AG08395 (cell line): ENCODE measurements at places on chromosomes 13 and 19.
A peak's percentile ranks its signal among the peaks of the same experiment; 100 is the strongest.

- DNase-seq, result no peak
Measured at GRCh38 chr13:24269821-24270220, 39.6 kb upstream of the C1QTNF9 start.

DNA sequence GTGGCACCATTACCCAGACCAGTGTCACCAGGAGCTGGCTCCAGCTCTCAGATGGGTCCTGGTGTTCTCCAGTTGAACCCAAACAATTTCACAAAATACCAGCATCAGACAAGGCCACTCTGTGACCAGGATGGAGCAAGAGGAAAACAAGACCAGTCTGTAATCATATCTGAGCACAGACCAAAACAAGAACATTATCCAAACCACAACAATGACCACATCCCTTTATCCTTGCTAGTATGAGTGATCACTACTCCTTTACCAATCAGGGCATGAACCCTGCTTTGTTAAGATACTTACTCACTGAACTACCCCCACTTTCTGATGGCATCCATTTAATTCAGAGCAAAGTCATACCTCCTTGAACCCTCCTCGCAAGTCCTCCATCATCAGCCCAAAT is 145.9 kb downstream of the NUFIP1 start:
- peak; percentile 59 for DNase-seq

- DNase-seq, result no peak
Measured at GRCh38 chr13:92512852-92513251, 713.8 kb upstream of the GPC6 start.

DNA sequence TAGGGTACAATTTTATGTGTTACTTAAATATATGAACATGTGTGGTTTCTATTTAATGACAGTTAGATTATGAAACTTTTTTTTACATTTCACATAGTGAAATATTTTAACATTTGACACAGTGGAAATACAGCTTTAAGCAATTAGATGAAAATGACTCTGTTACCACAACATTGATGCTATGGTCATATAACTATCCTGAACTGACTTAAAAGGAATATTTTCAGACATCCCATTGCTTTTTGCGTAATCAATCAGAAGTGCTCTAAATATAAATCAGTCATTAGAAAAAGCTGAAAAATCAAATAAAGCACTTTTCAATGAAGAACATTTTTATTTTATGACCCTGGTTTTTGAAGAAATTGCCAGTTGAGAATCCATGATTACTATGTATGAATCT is 80.3 kb downstream of the UFM1 start:
- no peak for DNase-seq

GRCh38 chr13:75146436-75146835 is 335.5 kb downstream of the TBC1D4 start:
- DNase-seq, result no peak

- no peak for DNase-seq
Measured at GRCh38 chr19:35641515-35642151, at the start of gene ETV2. Gene ETV2, plus strand, starts transcription at chr19:35641745. Its CDS starts 716 bp downstream, at chr19:35642461.

- peak; percentile 29 for DNase-seq
Measured at GRCh38 chr19:45809643-45810159, 5.4 kb downstream of the RSPH6A start.

DNA sequence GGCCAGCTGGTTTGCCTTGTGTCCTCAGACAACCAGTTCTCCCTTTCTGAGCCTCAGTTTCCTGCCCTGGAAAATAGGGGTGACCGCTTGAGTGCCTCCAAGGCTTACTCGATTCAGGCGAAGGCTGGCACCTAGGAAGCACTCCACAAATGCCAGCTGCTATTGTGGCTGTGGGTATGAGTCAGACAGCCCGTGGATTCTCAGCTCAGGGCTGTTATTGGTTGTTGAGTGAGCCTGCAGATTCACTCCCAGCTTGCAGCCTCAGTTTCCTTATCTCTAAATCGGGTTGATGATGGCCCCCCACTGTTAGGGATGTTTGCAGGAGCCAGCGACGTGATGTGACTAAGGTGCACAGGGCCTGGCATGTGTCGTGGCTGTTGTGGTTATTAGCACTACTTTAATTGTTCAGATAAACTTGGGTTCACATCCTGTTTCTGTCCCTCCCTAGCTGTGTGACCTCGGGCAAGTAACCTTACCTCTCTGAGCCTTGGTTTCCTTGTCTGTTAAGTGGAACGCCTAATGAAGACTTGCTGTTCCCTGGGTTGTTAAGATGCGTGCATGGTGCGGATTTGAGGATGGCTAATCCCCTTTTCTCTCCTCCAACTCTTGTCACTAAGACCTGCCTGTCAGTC is 2.4 kb downstream of the MARK4 start:
- peak; percentile 69 for DNase-seq

DNA sequence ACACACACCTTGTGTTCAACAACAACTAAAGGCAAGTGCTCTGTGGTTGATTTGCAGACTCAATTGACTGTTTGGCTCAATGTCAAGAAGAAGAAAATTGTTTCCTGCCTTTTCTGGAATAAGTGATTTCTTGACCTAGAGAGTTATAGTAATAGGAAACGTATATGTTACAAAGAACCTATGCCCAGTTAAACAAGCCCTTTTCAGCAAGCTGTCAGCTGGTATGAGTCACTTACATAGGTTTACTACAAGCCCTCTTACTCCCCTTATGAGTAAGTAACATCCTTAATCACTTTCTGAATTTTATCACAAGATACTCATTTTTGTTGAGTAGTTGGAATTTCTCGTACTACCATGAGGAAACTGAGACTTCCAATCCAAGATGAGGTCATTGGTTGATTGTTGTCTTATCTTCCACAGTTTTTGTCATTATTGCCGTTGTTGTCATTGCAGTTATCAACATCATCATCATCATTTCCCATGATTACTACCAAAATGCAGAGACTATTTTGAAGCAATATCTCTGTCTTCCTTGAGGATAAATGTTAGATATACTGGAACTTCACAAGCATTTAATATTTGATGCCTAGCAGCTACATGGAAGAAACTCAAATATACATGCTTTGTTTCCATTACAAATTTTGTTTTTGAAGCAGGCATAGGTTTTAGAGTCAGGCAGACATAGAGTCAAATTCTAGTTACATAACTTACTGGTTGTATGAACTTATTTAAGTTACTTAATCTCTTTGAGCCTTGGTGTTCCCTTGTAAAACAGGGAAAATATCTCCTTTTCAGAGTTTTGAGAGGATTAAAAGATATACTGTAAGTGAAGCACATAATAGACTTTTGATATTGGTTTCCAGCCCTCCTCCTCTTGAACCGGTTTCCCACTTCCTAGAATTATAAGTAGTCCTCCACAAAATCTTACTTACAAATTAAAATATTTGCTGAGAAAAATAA is 106.0 kb downstream of the RAP2A start:
- no peak for DNase-seq

DNA sequence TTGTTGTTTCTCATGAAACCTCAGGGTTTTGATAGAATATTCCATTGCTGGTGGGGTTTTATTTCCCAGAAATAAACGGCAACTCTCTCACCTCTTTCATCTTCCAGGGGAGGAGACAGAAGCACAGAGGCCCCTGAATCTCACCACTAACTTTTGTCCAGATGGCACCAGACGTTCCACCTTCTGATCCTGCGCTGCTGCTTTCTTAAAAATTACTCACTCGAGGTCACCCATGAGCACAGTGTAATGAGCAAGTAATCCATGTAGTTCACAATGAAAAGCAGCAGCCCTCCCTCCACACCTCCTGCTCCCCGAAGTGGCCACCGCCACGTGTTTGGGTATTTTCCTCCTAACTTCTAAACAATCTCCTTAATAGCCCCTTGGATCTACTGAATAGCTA is 51.3 kb downstream of the TEX29 start:
- no peak for DNase-seq

DNA sequence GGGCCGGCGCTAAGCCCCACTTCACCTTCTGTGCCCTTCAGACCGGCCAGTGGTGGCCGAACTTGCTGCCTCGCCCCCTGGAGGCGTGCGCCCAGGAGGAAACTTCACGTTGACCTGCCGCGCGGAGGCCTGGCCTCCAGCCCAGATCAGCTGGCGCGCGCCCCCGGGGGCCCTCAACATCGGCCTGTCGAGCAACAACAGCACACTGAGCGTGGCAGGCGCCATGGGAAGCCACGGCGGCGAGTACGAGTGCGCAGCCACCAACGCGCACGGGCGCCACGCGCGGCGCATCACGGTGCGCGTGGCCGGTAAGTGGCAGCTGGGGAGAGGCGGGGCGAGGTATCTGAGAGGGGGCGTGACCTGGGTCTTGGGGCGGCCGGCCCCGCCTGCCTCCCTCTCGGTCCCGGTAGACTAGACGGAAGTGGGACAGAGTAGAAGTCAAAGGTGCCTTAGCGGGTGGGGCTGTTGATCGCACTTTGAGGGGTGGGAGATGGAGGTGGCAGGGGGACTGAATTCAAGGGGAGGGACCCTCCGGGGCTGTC is 5.6 kb downstream of the ICAM5 start:
- DNase-seq, result no peak

DNA sequence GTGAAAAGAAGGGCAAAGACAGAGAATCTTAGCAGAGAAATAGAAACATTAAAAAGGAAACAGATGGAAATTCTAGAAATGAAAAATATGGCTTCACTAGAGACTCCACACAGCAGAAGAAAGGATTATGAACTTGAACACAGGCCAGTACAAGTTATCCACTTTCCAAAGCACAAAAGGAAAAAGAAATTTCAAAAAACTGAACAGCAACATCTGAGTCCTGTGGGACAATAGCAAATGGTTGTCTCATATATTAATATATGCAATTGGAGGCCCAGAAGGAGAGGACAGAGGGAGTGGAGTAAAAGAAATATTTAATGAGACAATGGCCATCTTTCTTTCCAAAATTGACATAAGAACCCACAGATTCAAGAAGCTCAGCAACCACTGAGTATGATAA is 141.7 kb upstream of the GJB6 start:
- DNase-seq, result no peak

GRCh38 chr19:44809577-44810233 is 802 bp downstream of the BCAM start:
- no peak for DNase-seq

DNA sequence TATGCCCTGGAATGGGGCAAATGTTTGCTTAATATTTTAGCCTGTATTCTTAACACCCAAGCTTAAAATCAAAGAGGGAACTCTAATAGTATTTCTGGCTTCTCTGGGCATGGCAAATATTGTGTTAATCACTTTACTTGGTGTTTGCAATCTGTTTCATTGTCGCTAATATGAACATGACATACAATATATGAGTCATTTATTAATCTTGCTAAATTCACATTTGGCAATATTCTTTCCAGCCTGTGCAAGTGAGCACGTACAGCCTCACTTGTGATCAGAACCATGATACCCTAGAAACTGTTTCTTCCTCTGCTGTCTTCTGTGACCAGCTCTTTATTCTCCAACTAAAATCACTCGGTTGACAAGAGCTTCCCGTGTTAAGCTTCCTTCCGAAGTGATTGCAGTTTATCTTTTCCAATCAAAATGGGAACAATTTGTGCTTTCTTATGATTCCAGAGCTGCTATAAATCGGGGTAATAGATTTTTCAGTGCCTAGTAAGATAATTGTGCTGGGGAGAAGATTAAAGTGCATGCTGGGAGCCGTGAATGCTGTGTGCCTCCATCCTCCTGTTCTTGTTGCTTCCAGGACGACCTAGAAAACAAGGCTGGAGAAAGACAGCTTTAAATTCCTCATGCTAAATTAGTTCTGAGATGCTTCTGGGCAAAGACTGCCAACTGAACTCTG is 153.0 kb upstream of the TMTC4 start:
- no peak for DNase-seq

DNA sequence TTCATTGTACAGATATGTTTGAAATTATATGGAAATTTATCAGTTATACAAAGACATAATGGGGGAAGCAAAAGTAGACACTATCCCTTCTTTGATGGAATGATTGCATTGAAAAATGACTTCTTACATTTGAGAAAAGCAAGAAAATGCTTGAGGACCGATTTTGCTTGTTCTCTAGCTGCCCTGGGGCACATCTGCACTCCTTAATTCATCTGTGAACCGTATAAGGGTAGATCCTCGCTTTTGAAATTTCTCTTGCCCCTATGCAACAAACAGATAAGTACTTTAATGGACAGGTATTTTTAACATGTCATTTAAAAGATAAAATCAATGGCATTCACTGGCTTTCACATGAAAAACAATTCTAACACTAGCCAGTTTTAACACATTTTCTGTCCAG is 13.5 kb upstream of the MLNR start:
- DNase-seq, result no peak

GRCh38 chr13:27176470-27177410 is 5.1 kb upstream of the USP12 start:
- no peak for DNase-seq

GRCh38 chr19:45681391-45682015 is 10.2 kb downstream of the SNRPD2 start:
- DNase-seq, result peak; percentile 89

- no peak for DNase-seq
Measured at GRCh38 chr19:56690670-56691069, 19.1 kb upstream of the ZNF835 start.

- peak; percentile 57 for DNase-seq
Measured at GRCh38 chr19:2315818-2316353, 7.9 kb upstream of the LINGO3 start.

DNA sequence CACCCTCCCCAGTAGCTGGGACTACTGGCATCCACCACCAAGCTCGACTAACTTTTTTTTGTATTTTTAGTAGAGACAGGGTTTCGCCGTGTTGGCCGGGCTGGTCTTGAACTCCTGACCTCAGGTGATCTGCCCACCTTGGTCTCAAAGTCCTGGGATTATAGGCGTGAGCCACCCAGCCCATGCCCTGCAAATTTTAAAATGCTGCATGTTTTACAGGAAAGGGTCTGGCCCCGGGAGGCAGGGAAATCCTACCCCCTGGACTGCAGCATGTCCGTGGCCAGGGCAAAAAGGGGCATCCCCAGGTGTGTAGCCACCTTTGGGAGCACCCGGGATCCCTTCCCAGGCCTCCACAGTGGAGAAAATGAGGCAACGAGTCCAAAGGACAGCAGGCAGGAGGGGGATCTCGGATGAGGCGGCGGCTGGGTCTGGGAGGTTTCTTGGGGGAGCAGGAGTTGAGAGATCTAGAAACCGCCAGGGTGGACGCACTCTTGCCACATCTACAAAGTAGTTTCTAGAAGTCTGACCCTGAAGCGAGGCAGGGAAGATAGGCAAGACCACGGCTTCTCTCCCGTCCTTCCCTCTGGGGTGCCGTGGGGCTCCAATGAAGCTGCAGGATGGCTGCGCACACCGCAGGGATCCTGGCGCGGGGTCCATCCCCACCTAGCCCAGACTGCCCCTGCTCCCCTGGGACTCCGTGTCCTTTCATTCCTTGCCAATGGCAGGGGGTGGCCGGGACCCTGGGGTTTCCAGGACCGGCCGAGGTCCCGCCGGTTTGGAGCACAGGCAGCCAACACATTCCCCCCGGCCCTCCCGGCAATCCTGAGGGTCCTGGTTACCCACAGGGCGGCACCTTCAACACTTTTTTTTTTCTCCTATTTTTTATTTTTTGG is 21.3 kb upstream of the ZBTB7A start:
- DNase-seq, result no peak

GRCh38 chr13:60402022-60402421 is 5.0 kb downstream of the TDRD3 start:
- no peak for DNase-seq

- peak; percentile 60 for DNase-seq
Measured at GRCh38 chr13:52356327-52356726, 49.6 kb downstream of the THSD1 start.

GRCh38 chr19:17778251-17778967 is 16.5 kb upstream of the B3GNT3 start:
- peak; percentile 61 for DNase-seq
